ENCODE measurements at places on chromosomes 6 and 20. TPM values are rescaled to one million over a fixed set of nuclear protein-coding genes. Genes with fewer than 3 reads are reported as not detected.

DNA sequence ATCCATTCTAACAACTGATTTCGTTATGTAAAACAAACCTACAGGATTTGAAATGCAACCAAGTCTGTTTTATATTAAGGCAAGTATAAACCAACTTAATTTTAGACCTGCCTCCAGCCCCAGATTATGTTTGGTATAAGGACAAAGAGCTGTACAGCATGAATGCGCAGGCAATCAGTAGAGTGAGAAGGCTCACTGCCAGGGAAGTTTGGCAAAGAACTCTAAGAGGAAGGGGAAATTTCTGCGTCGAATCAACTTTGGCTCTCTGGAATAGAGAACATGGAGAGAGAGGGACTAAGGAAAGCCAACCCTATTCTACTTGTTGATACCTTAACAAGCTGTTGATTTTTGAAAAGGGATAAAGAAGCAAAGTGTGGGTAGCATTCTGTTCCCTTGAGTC, 96.9 kb upstream of the FOXO3 start:
- DNase-seq: no peak

GRCh38 chr20:58981628-58982364, 740 bp downstream of the NELFCD start:
- no peak for DNase-seq

- no peak for DNase-seq
These were observed 62.4 kb downstream of the JAG1 start for GRCh38 chr20:10611357-10611756.

DNA sequence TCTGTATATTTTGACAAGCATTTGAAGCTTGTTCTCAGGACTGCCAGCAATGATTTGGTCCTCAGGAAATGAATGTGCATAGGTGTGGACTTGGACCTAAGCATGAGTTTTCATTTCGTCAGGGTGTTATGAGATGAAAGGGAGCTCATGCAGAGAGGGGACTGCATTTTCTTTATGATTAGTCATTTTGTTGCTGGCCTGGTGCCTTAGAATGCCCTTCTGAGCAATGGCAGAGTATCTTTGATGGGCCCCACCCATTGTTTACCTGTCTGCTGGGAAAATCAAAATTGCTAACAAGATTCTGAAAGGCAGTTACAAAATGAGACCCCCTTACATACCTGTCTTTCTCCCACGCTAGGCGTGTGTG, 51.5 kb upstream of the MTHFD1L start:
- DNase-seq: no peak

DNA sequence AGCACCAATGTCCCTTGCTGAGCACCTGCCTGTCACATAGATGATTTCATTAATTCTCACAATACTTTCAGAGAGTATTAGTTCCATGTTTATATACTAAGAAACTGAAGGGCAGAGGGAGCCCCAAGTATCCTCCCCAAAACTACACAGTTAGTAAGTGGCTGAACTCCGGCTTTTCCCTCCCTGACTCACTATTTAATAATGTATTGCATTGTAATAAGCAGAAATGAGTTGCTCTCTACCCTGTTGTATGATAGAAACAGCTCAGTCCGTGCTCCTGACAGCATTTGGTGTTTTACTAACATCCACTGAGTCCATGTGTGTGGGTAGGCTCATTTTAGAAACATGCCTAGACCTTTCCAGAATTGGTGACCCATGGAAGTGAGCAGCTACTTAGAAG, 76.8 kb downstream of the OLIG3 start:
- no peak for DNase-seq

DNA sequence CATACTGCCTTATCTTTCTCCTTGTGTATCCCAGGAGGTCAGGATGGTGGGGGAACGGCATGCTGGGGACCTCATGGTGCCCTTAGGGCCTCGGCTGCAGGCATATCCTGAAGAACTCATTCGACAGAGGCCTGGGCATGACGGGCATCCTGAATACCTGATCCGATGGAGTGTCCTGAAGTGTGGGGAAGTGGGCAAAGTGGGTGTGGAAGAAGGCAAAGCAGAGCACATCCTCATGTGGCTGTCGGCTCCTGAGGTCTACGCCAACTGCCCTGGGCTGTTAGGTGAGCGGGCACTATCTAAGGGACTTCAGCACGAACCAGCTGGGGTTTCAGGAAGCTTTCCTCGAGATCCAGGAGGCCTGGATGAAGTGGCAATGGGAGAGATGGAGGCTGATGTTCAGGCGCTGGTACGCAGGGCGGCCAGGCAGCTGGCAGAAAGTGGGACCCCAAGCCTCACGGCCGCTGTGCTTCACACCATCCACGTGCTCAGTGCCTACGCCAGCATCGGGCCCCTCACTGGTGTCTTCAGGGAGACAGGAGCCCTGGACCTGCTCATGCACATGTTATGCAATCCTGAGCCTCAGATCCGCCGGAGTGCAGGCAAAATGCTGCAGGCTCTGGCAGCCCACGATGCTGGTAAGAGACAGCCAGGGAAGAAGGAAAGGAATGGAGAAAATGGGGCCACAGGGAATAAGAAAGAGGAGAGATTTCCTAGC, 2.4 kb downstream of the CUL9 start:
- DNase-seq: no peak

DNA sequence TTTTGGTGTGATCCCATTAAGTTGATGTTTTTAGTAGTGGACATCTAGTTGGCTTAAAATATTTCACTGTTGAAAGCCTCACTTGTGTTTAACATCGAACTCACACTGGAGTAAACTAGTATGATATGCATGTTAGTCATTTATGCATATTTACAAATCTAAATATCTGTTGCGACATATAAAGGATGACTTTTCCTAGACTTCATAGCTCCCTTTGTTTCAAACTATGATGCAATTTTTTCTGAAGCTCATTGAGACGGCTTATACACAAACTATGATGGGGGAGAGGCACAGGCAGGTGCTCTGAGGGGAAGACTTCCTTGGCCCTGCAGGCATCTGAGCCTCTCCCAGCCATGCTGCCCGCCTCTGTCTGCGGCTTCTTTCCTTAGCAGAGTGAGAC, 11.8 kb upstream of the FOXC1 start:
- no peak for DNase-seq

- DNase-seq: no peak
These were observed 28.4 kb upstream of the CDH22 start for GRCh38 chr20:46336735-46337134.

The C20orf141 gene
- not detected for total RNA-seq

The EYS gene
- total RNA-seq: not detected

The POM121L2 gene
- total RNA-seq: not detected

The SRMS gene
- not detected for total RNA-seq

The SPATS1 gene
- total RNA-seq: not detected

The MAFB gene
- total RNA-seq: not detected

The MATN4 gene
- total RNA-seq: 1.1 TPM

The GSTA2 gene
- not detected for total RNA-seq
